Right hindlimb (tissue), 1 donor: ENCODE measurements at places on chromosomes 12 and 14.

GRCh38 chr14:100031506-100032281 is 33.5 kb upstream of the EVL start:
- no peak for DNase-seq

DNA sequence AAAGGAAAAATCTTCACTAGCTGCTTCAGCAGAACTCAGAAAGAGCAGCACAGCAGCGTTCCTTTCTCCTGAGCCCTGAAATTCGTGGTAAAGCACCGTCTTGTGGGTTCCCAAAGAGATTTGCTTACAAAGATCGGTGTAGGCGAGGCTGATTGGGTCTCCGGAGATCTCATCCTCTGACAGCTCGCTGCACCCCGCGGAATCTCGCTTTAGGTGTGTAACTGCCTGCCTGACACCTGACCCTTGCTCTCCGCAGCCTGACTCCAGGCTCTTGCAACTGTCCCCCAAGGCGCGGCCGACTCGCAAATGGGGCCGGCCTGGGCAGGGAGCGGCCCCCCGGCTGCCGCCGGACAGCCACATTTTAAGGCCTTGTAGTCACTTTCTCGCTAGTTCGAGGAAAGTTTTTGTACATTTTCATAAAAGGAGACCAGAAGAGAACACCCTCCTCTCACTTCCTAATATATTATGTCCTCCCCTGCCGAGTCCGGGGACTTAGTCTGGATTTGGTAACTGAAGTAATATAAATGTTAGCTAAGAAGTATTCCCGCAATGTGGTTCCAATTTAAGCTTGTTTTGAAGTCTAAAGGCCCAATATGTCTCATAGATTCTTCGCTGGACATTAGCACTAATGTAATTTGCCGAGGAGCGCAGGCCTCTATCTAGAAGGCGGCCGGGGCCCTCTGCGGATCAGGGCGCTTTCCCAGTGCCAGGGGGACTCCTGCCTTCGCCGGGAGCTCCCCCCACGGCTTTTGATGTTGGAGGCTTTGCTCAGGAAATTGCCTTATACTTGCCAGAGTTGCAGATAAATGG is 177.3 kb upstream of the CDKN3 start:
- DNase-seq = peak; percentile 25

DNA sequence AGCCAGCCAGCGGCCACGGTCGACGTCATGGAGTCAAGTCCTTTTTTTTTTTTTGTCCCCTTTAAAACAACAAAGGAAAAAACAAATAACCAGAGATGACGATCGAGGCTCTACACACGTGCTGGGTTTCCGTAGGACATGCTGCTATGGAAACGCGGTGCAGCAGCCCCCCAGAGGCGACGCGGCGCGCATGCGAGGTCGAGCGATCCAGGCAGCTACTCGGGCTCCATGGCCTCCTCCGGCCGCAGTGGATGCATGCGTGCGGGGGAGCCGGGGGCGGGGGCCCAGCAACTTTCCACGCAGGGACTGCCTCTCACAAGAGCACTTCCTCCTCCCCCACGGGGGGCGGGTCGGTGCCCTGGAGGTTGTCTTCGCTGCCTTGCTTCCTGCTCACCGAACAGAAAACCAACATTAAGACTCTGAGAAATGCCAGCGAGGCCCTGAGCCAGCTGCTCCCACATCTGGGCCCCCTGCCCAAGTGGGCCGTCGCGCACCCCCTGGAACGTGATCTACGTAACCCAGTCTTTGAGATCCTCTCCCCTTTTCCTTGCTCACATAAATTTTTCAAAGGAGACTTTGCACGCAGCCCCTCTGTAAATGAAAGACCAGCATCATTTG is 30.7 kb downstream of the P2RX4 start:
- peak; percentile 89 for DNase-seq

GRCh38 chr12:114729731-114730130 is 45.8 kb upstream of the TBX3 start:
- no peak for DNase-seq

- DNase-seq = no peak
These were observed 2.6 kb upstream of the OR6J1 start for GRCh38 chr14:22646570-22647254.

DNA sequence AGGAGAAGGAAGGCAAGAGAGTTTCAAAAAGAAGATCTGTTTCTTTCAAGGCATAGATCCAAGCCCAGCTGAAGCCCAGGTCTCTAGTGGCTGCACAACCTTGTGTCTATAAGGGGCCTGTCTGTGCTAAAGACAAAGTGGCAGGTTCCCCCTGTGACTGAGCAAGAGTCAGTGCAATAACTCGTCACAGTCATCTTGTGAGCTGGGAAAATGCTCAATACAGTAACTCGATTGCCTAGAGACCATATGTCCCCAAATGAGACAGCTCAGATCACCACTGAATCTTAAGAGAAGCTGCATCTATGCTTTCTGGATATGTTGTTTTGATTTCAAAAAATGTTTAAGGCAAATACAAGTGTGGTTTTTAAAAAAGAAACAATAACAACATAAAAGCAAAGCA is 24.2 kb downstream of the ST8SIA1 start:
- DNase-seq = no peak

DNA sequence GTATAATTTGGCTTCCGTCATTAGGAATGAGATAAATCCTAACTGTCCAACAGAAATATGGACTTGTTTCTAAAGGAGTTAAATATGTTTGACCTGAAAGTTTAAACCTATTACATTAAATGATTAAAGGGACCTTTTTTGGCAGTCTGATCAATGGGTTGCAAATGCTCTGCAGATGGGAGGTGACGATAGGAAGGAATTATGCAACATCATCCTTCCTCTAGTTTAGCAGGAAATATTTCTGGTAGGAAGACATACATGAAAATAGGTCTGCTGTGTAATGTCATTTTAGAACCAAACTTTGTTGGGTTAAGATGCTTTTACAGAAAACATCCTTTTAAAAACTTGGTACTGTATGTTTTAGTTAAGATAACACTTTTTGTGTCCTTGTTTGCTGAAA is 2.6 kb downstream of the LRRC10 start:
- DNase-seq = no peak

- no peak for DNase-seq
These were observed 36.5 kb downstream of the NCKAP5L start for GRCh38 chr12:49791700-49792099.

GRCh38 chr12:40829738-40830144 is 137.5 kb downstream of the CNTN1 start:
- no peak for DNase-seq

GRCh38 chr12:30573145-30573544 is 122.5 kb downstream of the IPO8 start:
- DNase-seq = no peak

DNA sequence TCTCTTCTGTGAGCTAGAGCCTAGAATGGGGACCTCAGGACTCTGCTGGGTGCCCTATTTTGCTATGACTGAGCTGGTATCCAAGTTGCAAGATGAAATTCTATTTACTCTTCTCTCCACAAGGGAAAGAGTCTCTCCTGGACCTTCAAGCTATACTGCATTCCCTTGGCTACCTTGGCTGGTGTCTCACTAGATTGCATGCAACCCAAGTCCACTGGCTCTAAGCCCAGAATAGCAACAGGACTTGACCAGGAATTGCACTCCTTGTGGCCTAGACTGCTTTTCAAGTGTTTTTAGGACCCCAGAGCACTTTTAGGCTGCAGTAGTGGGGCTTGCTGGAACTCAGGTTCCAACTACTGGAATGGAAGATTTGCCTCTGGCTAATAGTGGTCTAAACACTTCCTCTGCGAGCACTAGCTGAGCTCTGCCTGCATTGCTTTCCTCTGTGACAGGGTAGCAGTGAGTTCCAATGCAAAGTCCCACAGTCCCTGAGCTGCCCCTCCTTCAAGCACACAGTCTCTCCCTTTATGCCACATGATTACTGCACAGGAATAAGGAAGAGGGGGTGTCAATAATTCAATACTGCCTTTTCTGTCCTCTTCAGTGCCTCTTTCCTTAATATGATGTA is 1009.1 kb upstream of the FLRT2 start:
- no peak for DNase-seq

DNA sequence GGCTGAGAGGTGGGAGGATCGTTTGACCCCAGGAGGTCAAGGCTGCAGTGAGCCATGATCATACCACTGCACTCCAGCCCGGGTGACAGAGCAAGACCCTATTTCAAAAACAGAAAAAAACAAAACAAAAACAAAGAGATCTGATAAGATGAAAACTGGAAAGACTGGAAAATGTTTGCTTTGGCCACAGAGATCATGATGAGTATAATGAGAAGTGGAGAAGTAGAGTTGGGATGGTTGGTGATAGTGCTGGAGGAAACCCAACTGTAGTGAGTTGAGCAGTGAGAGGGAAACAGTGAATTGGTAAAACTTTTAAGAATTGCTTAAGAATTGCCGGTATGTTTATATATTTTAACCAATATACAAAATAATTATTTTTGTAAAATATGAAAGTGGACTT is 39.2 kb downstream of the MON2 start:
- DNase-seq = no peak

DNA sequence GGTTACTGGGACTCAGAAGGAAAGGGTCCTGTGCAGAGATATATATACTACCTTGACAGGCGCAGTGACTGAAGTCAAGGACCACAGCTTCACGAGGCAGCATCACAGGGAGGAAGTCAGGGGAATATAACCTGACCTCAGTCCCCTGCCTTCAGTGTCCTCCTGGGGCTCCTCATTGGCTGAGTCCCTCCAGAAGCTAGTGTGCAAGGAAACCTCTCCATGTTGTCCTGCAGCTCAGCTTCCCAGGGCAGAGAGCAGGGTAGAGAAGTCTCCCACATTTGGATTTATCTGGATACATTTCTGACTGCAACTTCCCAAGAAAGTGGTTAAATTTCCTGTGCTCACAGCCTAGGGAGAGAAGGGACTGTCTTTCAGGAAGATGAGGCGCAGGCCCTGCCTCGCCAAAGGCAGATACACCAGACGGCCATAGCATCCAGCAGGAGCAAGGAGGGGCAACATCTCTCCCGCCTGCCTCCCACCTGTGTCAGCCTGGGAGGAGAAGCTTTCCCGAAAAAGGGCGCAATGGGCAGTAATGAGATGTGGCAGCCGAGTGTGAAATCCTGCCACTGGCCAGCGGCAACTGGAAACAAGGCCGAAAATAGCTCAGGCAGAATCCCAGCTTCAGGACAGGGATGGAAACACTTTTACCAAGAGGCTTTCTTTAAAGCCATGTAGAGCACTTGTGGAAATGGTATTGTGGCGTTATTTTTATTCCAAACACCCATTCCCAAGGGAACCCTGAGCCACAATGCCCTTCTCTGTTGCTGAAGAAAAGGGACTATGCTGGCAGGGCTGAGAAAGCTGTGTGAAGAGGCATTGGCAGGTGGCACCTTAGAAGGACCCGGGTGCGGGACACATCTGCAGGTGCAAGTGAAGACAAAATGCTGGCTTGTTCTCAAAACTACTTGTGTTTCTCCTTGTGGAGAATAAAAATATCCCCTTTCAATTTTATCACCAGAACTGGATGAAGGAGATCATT is 54.9 kb upstream of the HIF1A start:
- peak; percentile 34 for DNase-seq

GRCh38 chr12:32217354-32218310 is 111.0 kb downstream of the BICD1 start:
- no peak for DNase-seq

- DNase-seq = no peak
These were observed 125.2 kb upstream of the RFLNA start for GRCh38 chr12:124169577-124170284.

- DNase-seq = no peak
These were observed 42.1 kb downstream of the FOXN3 start for GRCh38 chr14:89374908-89375307.

- DNase-seq = no peak
These were observed 122.5 kb downstream of the SLC15A5 start for GRCh38 chr12:16154990-16155389.

DNA sequence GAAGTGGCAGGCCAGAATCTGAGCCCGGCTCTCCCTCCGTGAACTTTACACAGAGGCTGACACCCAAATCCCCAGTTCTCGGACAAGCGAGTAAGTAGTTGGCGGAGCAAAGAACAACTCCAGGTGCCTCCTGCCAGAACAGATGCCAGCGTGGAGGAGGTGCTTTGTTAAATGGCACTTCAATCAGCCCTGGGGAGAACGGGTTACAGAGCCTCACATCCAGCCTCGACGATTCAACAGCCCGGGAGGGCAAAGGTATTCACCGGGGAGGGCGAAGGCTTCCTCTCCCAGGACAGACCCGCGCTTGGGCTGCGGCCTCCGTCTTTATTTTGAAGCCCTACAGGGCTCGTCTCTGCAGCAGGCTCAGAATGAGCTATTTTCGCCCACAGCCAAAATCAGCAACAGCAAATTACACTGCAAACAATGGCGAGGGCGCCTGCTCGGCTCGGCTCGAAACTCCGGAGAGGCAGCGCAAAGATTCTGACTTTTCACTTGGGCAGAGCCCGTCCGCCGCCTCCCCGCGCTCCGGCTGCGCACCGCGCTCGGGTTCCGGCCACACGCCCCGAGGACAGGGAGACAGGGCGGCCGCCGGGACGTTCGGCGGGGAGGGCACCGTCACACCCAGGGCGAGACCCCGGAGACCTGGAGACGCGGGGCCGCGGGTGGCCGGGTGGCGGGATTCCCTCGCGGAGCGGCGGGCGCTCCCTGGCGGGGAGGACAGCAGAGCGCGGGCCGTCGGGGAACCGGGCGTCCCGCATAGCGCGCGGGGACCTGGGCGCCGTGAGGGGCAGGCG is 811 bp downstream of the TMCC3 start:
- peak; percentile 65 for DNase-seq

DNA sequence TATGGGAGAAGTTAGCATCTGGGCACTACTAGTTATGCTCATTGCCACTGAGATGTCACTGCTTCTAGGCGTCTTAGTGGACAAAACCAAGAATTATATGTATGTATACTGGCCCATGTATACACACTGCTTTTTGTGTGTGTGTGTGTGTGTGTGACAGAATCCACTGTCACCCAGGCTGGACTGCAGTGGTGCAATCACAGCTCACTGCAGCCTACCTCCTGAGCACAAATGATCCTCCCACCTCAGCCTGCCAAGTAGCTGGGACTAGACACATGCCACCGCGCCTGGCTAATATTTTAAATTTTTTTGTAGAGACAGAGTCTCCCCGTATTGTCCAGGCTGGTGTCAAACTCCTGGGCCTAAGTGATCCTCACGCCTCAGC is 25.2 kb downstream of the LIMA1 start:
- no peak for DNase-seq

GRCh38 chr12:26855337-26855736 is 22.3 kb upstream of the ITPR2 start:
- DNase-seq = no peak

GRCh38 chr14:102323102-102323501 is 3.6 kb downstream of the ZNF839 start:
- peak; percentile 54 for DNase-seq

GRCh38 chr14:98298481-98299244 is 973.3 kb downstream of the BCL11B start:
- no peak for DNase-seq

DNA sequence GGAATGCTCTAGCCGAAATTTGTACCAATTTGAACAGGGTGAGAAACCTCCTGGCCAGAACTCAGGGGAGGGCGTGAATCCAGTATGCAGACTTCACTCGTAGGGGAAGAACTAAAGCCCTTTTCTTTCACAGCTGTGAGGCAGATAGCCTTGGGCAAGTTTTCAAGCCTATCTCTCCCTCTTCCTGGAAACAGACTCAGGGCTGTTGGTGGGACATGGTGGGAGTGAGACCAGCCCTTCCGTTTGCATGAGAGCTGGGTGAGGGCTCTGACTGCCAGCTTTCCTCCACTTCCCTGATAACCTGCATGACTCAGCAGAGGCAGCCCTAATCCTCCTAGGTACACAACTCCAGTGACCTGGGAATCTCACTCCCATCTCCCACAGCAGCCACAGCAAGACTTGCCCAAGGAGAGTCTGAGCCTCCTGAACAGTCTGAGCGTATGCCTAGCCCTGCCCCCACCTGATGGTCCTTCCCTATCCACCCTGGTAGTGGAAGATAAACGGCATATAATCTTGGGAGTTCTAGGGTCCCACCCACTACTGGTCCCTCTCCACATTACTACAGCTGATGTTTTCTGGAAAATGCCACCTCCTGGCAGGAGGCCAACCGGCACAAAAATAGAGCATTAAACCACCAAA is 170.1 kb upstream of the AMIGO2 start:
- DNase-seq = no peak
